DMS53 (cell line): ENCODE measurements at places on chromosomes 1 and 21.
A peak's percentile ranks its signal among the peaks of the same experiment; 100 is the strongest.

DNA sequence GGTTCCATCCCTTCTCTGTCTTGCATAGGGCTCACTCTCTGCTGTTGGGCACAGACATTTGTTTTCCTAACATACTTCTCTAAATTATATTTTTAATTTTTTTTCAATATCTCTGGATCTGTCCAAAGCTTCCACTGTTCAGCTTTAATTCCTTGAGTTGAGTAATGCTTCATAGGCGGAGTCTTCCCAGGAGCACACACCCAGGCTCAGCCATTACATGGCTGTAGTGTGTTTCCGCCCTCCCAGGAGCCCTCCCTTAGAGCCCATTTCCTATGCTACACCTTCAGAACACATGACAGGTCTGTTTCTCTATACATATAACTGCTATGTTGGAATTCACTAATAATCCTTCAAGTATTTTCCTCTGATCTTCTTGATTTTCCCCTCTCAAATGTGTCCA, 297.4 kb downstream of the PBX1 start:
- DNase-seq, result no peak

DNA sequence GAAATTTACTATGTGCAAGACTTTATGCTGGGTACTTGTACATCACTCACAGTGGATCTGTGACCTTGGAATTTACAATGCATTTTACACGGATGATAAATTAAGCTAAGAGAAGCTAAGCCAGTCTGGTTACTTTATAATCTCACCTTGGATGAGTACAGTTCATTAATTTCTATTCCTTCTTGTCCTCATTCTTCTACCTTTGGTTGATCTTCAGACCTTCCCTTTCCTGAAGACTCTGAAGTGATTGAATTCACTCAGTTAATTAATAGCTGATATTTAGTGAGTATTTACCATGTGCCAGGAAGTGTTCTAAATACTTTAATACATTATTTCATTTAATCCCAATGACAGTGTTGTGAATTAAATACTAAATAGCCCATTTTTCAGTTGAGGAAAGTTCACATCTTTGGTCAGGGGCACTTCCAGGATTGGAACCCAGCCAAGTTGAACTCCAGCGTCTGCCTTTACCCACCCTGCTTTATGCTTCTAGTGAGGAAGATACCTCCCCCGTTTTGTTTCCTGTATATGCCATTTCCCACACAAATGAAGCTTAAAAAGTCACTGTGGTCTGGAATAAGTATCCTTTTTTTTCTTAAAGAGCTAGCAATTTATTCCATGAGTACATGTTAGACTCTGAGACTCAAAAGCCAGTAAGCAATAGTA, 146.6 kb downstream of the TLR5 start:
- no peak for DNase-seq

- peak; percentile 88 for DNase-seq
Measured at GRCh38 chr1:198598796-198599321, 40.0 kb upstream of the PTPRC start.

- DNase-seq, result no peak
Measured at GRCh38 chr1:154614247-154614646, 6.3 kb upstream of the ADAR start.

DNA sequence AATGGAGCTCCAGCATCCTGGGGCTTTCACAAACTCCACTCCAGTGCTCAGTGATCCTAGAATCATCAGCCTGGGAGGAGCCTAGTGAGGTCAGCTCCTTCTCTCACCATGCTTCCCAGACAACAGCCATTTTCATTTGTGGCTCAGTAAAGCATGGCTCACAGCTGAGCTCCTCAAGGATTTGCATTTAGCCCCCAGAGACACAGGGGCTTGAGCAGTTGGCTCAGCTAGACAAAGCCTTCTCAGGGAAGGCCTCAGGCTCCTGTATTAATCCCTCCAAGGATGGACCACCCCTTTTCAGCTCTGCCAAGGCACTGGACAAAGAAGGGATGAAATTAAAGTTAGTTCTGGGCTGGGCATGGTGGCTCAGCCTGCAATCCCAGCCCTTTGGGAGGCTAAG, 39.5 kb downstream of the ERI3 start:
- DNase-seq, result no peak

DNA sequence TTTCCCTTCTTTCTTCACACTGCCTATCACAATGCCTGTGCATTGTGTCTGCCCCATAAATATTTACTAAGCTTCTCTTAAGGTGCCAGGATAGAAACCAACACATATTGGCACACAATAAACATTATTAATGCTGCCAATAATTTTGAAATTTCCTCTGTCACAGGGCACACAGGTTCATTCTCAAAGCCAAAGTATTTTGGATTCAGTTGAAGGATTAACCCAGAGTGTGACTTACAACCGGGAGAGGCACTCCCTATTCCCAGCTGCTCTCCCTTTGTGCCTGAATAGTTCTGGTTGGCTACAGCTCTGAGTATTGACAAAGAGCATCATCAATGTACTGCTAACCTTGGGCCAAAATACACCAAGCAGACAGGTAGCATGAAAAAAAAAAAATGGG, 46.6 kb upstream of the ATP1A1 start:
- DNase-seq, result peak; percentile 71

GRCh38 chr1:226722901-226723656, 16.0 kb downstream of the ITPKB start:
- DNase-seq, result no peak

GRCh38 chr1:6287431-6287886, 26.6 kb upstream of the GPR153 start:
- no peak for DNase-seq

DNA sequence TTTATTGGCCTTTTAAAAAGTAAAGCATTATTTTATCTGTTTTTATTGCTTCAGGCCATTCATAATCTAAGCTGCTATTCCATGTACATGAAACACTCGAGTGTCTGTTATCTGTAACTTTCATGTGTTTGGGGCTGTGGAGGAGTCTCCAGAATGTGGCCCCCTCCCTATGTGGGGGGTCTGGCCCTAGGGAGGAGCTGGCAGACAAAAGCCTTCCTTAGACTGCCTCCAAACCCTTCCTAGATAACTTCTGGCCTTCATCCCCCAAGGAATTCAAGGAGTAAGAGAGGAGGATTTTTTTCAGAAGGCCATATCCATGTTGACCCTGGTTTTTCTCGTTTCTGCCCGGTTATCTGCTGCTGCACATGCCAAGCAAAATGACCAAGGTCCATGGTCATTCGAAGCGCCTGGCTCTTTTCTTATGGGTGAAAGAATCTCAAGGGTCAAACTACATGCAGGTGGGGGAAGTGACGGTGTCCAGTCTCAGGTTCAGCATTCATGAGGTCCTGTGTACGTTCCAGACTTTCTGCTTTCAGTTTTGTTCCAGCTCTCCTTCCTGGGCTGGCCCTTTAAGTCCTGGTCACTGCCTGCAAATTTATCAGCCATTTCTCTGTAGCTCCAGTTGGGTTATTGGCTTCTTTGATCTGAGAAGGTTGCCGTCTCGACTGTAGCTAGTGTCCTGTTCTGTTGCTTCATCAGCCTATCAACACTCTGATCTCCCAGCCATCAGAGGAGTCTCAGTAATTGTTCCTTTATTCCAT, 8.3 kb downstream of the TENT5C start:
- DNase-seq, result no peak

GRCh38 chr1:34785231-34785874, 4.3 kb downstream of the GJB3 start:
- DNase-seq, result no peak

GRCh38 chr1:226479474-226479873, 69.1 kb upstream of the STUM start:
- peak; percentile 50 for DNase-seq

- DNase-seq, result no peak
Measured at GRCh38 chr1:231062500-231063270, 22.6 kb upstream of the FAM89A start.

DNA sequence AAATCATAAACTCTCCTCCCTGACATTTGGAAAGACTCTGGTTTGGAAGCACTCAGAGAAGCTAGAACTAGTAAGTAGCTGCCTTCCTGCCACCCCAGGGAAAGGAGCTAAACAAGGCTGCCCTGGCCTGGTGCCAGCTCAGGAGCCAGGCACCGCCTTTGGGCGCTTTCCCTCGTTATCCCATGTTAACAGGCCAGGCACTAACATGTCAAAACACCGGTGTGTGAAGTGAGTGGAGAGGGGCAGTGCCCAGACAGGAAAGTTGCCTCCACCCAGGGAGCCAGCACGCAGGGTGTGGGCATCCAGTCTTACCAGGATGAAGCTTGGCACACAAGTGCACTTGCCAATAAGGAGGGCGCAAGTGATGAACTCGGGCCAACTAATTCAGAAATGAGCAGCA, 346.8 kb downstream of the RRAGC start:
- no peak for DNase-seq

- no peak for DNase-seq
Measured at GRCh38 chr1:225253784-225254183, 174.1 kb downstream of the LBR start.

DNA sequence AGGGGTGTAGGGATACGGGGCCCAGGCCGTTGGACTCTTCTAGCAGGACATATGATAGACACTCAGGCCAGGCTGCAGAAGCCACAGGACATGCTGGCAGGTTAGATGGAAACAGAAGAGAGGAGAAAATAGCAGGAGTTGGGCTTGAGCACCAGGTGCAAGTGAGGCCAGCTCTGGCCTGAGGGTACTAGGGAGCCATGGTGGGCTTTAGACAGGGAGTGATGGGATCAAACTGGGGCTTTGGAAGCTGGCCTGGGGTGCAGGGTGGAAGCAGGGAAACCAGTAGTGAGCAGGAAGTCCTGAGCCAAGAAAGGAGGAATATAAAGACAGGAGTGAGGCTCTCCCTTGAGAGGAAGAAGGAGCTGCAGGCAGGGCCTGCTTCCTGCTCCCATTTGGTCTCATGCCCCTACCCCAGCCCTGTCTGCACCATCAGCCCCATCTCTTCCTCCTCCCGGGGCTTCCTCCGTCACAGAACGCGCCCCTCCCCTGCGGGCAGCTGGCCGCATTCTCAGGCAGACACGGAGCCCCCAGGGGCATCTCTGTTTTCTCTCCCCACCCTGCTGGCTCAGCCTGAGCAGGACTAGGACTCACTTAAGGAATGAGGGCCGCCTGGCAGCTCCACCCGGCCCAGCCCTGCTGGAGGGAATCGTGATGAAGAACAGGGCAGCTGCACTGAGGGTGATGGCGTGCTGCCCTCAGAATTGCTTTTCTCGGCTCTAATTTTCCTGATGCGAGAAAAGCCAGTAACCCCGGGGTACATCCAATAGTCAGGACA, 165.5 kb upstream of the TMEM51 start:
- no peak for DNase-seq
